Effector CD8-positive, alpha-beta T cell (primary cell): ENCODE measurements at places on chromosomes 16 and 17.

DNA sequence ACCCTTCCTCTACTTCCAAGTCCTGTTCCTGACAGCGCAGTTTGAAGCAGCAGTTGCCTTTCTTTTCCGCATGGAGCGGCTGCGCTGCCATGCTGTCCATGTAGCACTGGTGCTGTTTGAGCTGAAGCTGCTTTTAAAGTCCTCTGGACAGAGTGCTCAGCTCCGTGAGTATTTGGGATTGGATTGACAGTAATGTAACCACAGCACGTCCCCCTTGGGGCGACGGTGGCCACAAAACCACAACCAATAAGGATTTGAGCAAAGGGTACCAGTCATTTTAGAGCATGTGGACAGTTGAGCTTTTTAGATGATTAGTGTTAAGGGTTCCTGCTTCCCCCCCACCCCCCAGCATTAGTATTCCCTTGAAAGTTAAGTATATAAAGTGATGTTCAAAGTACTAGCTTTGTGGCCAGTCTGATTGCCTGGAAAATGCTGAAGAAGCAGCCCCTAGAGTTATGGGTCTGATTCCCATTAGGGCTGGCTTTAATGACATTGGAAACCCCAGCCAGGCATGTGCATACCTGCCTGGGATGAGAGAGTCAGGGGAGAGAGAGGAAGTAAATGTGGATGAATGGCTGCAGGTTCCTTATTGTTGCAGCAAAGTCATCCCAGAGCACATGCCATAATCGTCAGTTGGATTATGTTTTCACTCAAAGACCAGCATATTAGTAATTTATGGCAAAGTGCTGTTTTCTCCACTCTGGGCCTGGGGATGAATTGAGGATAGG, 31.6 kb upstream of the SLC12A3 start:
- DNase-seq = no peak

- DNase-seq = no peak
Measured at GRCh38 chr17:19369846-19370492, 7.4 kb upstream of the B9D1 start.

DNA sequence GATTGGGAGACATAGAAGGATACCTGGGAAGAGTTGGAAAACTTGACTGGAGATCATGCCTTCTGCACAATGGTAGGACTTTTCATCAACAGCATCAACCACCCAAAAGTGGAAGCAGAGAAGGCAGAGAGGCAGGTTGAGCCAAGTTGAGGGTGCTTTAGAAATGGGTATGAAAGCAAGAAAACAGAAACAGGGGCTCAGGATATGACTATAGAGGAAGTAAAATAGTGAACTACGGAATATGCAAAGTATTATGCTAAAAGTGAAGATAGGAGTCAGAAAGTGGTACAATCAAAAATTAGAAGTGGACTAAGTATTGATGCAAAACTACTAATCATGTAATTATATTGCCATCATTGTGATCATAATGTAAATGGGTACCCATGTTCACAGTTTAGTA, 16.1 kb upstream of the ARHGAP44 start:
- no peak for DNase-seq

GRCh38 chr16:69463876-69464275, 39.5 kb downstream of the CYB5B start:
- no peak for DNase-seq

DNA sequence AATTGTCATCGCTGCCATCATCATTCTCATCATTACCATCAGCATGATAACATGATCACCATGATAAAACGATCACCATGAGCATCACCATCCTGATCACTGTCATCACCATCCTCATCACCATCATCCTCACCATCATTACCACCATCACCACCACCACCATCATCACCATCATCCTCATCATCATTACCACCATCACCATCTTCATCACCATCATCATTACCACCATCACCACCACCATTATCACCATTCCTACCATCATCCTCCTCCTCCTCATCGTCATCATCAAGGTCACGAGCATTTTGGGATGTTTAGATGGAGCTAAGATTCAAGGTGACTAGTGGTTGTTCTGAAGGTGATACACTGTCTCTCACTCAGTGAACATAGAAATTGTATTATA, 221.0 kb downstream of the FOXL1 start:
- DNase-seq = no peak

DNA sequence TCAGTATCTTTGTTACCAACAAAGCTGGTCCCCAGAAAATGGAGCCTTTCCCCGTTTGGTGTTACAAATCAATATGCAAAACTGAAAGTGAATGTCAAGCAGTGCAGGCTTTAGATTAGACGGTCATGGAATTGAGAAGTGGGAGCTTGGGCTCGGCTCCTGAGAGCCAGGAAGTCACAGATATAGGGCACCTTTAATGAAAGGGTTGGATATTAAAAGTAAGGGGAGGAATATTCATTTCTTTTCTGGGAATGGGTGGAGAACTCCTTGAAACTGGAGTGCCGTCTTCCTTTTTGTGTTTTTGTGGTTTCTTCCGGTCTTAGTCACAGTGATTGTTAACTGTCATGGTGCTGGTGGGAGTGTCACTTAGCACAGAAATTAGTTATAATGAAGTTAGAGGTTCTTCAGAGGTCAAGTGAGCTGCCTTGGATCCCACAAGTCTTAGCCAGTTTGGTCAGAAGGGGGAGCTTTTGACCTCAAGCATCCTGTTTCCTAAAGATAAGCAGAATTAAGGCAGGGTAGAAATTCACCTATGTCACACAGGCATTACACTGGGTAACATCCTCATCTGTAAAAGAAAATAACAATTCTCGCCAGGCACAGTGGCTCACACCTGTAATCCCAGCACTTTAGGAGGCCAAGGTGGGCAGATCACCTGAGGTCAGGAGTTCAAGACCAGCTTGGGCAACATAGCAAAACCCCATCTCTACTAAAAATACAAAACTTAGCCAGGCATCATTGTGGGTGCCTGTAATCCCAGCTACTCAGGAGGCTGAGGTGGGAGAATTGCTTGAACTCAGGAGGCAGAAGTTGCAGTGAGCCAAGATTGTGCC, 9.6 kb upstream of the EIF1 start:
- no peak for DNase-seq
